Hematopoietic multipotent progenitor cell (in vitro differentiated cells): ENCODE measurements at places on chromosomes 2 and 18. TPM values are rescaled to one million over a fixed set of nuclear protein-coding genes. Genes with fewer than 3 reads are reported as not detected.

ONECUT2 gene
- under 0.01 TPM for total RNA-seq

TYMS gene
- total RNA-seq: 22.6 TPM

GULP1 gene
- total RNA-seq: under 0.01 TPM

GRCh38 chr2:101064868-101065549, 62.9 kb downstream of the RPL31 start:
- no peak for DNase-seq

DNA sequence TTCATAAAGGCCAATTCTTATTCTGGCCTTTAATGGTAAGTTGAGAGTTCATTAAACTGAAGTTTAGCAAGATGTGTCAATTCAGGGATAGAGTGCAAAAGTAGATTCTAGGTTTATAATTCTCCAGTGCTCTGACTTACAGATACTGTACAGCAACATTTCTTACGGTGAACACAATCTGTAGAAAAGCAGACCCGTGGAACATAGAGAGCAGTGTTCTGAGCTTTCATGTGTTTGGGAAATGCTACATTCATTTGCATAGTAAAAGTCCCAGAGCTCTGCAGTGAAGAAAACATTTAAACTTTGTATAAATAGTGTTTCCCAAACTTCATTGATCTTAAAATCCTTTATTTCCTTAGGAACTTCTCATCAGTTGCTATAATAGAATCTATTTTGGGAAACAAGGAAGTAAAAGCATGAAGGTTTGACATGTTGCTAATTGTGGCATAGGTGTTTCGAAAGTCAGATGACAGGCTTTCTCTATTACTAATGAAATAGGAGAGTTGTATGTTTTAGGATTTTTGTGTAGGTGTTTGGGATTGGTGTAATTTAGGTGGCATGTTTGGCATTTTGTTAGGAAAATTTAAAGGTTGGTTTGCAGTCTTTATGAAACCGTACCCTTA, 138.2 kb downstream of the ASXL3 start:
- DNase-seq: no peak

- no peak for DNase-seq
These were observed 167.1 kb upstream of the PKDCC start for GRCh38 chr2:41880561-41881243.

GRCh38 chr2:172351586-172351985, 75.8 kb upstream of the ITGA6 start:
- no peak for DNase-seq

GRCh38 chr2:99544608-99545007, 54.8 kb upstream of the REV1 start:
- no peak for DNase-seq

TRPM8 gene
- total RNA-seq: not detected

TNS1 gene
- total RNA-seq: 39.0 TPM

DNA sequence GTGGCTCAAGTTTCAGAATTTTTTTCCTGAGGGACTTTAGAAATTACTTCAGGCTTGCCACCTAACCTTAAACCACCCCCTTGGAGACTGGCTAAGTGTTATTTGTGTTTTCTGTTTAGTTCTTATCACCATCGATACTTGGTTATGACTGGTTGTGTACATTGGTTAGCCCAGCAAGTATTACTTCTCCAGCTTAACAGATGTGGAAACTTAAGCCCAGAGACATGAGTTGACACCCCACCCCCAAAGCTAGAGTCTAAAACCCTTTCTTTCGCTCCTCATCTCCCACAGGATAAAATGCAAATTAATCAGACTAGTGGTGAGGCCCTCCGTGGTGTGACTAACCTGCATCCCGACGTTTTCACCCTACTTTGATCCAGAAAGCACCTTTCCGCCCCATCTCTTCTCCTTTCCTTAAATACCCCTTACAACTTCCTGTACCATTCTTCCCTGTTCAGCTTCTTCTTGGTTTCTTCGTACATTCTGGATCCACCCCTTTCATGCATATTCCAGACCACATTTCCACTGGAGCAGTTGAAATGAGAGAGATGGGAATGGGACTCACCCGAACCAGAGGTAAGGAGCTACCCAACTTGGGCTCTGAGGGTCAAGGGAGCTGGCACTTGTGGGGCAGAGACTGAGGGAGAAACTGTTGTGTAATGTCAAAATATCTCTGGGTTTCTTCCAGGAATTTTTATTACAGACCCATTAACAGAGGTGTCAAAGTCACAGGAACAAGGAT, 819 bp upstream of the MAP3K2 start:
- DNase-seq: no peak
